HT-29 (cell line): ENCODE measurements at places on chromosomes 7 and 10. TPM values are rescaled to one million over a fixed set of nuclear protein-coding genes. Genes with fewer than 3 reads are reported as not detected.
A peak's percentile ranks its signal among the peaks of the same experiment; 100 is the strongest.

DNA sequence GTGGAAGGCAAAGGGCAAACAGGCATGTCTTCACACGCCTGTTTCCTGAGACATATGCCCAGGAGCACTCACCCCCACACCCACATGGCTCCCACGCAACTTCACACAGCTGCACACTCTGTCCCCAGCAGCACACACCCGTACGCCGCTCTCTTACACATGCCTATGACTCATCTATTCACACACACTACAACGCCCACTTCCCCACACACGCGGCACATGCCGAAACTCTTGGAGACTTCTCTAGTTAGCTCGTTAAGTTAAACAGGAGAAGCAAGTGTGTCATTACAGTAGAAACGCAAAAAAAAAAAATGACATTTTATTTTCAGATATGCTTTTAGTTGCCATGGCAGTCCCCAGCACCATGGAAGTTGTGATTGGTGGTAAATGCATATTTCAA is 6.7 kb downstream of the CALN1 start:
- DNase-seq, result no peak

GRCh38 chr10:109721453-109722064 is 201.8 kb downstream of the XPNPEP1 start:
- no peak for DNase-seq

DNA sequence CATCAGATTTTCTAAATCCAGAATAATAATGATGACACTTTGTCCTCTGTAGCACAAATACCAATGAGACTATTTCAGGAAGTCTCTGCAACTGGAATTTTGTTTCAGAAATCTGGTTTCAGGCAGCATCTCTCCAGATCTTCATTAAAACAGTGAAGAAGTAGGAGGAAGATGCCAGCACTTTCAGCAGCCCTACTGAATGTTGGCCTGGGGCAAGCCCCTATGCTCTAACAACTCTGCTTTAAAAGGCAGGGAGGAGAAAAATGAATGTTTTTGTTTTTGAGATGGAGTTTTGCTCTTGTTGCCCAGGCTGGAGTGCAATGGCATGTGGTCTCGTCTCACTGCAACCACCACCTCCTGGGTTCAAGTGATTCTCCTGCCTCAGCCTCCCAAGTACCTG is 7.2 kb upstream of the CAV1 start:
- no peak for DNase-seq

DNA sequence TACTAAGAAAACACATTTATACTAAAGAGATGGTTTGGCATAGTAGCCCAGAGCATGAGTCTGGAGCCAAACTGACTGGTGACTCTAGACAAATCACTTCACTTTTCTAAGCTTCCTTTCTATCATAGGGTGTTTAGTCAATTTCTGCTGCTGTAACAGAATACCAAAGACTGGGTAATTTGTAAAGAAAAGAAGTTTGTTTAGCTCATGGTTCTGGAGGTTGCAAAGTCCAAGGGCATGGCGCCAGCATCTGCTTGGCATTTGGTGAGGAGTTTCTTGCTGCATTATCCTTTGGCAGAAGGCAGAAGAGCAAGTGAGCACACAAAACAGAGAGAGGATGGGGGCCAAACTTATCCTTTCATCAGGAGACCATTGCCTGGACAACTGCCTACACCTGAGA is 146.3 kb downstream of the CHCHD3 start:
- DNase-seq, result no peak

GRCh38 chr10:29141761-29142160 is 147.1 kb upstream of the LYZL1 start:
- DNase-seq, result no peak

DNA sequence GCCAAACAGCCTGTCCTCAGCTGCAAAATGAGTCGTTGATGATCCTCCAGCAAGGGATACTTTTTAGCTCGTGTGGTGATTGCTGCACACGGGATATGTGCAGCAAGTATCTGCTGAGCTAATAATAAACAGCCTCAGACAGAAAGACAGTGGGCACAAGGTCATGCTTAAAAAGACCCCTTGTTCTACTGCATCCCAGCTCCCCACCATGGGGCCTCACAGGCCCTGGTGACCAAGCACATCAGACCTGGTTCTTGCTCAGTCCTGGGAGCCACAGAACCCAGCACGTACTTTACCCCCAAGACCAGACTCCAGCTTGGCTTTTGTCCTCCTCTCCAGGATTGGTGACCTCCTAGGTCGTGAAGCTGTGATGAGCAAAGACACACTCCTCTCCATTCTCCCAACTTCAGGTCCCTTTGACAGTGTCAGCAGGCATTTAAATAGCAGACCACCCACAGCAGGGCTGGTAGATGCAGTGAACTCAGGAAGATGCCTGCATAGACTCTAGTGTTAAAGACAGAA is 50.5 kb downstream of the EGFR start:
- DNase-seq, result no peak

GRCh38 chr7:126495733-126496132 is 757.0 kb downstream of the GRM8 start:
- no peak for DNase-seq

DNA sequence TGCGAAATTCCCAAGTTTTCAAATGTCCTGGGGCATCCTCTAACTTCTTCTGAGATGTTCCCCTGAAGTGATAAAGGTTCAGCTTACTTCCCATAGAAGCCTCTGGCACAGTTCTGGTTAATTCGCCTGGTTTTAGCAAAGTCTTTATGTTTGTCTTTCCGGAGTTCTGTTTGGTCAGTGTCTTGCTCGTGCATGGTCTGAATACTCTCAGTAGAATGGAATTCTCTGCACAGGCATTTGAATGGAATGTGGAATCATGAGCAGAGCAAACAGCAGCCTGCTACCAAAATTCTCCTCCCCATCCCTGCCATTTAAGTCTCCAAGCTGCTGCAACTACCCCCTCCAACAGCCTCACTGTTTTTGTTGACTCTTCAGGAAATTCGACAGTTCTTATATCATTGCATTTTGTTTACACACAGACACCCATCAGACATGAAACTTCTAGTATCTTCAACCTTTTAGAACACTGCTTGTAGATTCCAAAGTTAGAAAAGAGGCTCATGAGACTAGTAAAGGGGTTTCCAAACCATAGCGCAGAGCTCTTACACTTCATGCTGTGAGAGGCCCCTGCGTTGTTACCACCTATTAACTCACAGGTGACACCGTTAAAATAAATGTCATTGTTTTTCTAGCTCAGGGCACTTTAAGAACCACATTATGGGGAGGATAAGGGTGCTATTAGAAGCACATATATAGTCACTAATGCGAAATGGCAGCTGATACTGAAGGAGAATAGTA is 129.7 kb downstream of the PLCE1 start:
- DNase-seq, result no peak

Gene CBLL1
- total RNA-seq, result 13.1 and 14.3 TPM in 2 replicates

GRCh38 chr7:140671966-140672365 is 779 bp upstream of the ADCK2 start:
- no peak for DNase-seq

- DNase-seq, result no peak
Observed at GRCh38 chr10:131920151-131920550, 19.3 kb downstream of the PPP2R2D start.

- peak; percentile 14 for DNase-seq
Observed at GRCh38 chr7:151782598-151783448, 94.1 kb downstream of the PRKAG2 start.

DNA sequence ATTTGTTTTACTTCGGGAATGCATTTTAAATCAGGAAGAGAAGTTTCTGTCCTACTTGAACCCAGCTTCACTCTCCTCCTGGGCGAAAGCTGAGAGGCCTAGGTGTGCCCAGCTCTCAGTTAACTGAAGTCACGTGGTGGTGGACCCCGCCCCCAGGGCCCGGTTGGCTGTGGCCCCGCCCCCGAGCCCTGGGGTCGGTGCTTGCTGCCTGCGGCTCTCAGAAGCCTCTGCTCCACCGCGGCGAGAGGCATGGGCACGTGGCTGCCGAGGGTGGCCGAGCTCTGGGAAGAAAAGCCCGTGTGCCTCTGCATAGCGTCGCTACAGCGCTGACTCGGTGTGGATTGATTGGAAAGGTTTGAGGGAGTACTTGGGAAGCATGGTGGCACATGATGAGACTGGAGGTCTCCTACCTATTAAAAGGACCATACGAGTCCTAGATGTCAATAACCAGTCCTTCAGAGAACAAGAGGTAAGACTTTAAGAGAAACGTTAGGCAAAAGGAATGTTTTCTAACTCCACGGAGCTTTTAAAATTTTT is 34.1 kb downstream of the NET1 start:
- peak; percentile 98 for DNase-seq

- no peak for DNase-seq
Observed at GRCh38 chr7:111787741-111788140, 225.4 kb upstream of the IMMP2L start.

- no peak for DNase-seq
Observed at GRCh38 chr10:78438907-78439809, 405.5 kb downstream of the RPS24 start.

Gene EGFR
- total RNA-seq, result 28.1 and 30.4 TPM in 2 replicates
